GM13976 (cell line): ENCODE measurements at places on chromosomes 4 and X.

GRCh38 chr4:121789455-121789854 is 11.7 kb upstream of the EXOSC9 start:
- no peak for DNase-seq

- no peak for DNase-seq
These were observed 13.1 kb downstream of the NAT8L start for GRCh38 chr4:2071912-2072867.

DNA sequence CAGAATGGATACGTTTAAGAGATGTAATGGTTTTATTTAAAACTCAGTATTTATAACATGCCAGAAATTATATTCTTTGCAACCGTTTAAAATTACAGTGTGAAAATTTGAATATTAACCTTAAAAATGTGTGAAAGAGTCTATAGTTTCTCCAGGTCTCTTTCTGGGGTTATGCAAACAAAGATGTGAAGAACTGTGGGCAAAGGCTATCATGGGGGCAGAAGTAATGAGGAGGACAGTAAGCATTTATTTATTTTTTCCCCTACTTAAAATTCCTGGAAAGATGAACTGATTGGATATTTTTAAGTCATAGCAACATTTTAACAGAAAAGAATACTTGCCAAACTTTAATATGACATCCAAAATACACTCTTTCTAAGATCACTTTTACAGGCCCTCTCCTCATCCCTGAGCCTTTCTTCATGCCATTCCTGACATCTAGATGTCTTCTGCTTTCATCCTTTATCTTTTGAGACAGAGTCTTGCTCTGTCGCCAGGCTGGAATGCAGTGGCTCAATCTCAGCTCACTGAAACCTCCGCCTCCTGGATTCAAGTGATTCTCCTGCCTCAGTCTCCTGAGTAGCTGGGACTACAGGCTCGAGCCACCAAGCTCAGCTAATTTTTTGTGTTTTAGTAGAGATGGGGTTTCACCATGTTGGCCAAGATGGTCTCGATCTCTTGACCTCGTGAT is 46.1 kb downstream of the TMEM131L start:
- DNase-seq, result no peak

GRCh38 chrX:100413229-100413628 is 3.2 kb upstream of the PCDH19 start:
- DNase-seq, result peak; percentile 47

DNA sequence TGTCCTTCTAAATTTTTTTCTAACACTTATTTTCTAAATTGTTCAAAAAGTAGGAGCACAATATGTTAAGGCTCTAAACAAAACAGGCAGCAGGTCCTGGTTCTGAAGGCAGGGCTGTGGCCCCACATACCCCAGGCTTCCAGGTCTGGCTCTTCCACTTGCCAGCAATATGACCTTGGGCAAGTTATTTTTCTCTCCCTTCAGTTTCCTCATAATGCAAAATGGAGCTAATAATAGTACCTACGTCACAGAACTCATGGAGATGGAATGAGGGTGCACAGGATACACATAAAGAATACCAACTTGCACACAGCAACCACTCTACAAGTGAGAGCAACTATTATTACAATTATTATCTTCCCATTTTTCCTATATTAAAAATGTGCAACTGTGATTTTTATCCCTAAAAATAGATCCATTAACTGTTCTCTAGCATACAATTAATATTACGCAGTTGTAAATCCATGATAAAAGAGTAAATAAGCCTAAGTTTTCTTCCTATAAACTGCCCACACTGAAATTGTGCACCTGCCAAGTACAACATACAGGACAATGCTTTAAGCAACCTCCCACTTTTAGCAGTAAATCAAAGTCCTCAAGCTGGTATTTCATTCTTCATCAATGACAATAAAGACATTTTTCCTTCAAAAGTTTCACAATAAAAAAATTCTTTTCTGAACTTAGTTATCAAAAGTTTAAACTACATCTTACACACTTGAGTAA is 27.0 kb downstream of the OTUD4 start:
- DNase-seq, result no peak

DNA sequence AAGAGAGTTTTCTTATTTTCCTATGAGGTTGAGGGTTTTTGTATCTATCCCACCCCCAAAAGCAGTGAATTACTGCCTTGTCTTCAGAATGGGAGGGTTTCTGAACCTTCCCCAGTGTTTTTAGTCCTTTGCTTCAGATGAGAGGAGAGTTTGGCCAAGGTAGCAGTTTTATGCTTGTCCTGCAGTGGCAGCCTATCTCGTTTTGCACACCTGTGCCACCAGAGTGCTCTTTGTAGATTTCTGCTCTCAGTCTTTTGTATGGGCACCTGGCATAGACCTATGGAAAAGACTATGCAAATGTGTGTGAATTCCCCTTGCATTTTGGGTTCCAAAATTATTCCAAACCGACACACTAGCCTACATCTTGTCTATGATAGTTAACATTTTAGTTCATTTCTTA is 5.8 kb downstream of the TBC1D19 start:
- no peak for DNase-seq

- DNase-seq, result peak; percentile 61
These were observed 27.2 kb downstream of the BST1 start for GRCh38 chr4:15729910-15730533.

GRCh38 chr4:21947791-21948346 is 703 bp downstream of the KCNIP4 start:
- no peak for DNase-seq

GRCh38 chrX:30741545-30741944 is 88.3 kb downstream of the GK start:
- DNase-seq, result no peak

- DNase-seq, result no peak
These were observed 298.0 kb upstream of the TET2 start for GRCh38 chr4:104848597-104849225.

DNA sequence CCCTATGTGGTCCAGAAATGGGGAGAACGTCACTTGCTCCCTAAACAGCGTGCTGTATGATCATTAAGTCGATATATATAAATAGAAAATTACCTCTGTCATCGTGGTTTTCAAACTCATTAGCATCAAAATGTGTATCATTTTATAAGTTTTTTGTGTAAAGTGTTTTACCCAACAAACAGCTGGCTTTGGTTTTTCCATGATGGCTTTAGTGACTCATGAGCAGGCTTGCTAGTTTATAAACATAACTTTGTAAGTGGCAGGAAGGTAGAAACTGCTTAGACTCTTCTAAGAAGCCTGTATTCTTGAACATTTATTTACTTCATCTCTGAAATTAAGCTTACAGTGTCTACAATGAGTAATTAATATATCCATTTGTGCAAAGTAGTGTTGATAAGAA is 108.4 kb upstream of the DIPK2B start:
- no peak for DNase-seq

GRCh38 chrX:111823128-111823527 is 52.9 kb upstream of the TRPC5OS start:
- peak; percentile 13 for DNase-seq

GRCh38 chr4:127997534-127998388 is 32.6 kb downstream of the ABHD18 start:
- peak; percentile 60 for DNase-seq

DNA sequence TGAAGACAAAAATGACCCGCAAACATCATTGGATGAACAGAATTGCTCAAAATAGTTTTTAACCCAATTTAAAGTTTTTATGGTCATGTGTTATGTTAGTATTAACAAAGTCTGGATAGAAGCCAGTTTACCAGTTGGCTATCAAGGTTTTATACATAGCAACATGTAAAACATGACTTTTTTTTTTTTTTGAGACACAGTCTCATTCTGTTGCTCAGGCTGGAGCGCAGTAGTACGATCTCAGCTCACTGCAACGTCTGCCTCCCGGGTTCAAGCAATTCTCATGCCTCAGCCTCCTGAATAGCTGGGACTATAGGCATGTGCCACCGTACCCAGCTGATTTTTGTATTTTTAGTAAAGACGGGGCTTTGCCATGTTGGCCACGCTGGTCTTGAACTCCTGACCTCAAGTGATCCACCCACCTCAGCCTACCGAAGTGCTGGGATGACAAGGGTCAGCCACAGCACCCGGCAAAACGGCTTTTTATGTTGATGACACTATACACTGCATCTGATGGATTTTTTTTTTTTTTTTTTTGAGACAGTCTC is 3.4 kb downstream of the SAT1 start:
- no peak for DNase-seq

DNA sequence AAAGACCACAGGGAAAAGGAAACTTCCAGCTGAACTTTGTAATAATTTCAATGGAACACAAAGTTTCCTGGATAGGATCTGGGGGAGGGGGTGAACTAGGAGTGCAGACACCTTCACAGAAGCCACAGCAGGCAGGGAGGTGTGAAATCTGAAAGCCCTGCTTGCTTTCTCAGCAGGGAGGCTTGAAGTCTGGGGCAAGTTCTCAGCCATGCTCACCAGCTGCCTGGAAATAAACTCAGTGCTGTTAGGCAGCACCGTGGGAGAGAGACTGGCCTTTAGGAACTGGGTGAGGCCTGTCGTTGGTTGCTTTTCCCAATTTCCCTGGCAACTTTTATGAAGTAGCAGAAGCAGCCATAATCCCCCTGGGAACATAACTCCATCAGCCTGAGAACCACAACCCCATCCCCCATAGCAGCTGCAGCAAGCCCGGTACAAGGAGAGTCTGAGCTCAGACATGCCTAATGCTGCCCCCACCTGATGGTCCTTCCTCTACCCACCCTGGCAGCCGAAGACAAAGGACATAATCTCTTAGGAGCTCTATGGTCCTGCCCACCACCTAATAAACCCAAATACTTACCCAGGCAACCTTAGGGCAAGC is 39.2 kb upstream of the NMU start:
- no peak for DNase-seq

- no peak for DNase-seq
These were observed 15.6 kb downstream of the PGK1 start for GRCh38 chrX:78119521-78120227.

DNA sequence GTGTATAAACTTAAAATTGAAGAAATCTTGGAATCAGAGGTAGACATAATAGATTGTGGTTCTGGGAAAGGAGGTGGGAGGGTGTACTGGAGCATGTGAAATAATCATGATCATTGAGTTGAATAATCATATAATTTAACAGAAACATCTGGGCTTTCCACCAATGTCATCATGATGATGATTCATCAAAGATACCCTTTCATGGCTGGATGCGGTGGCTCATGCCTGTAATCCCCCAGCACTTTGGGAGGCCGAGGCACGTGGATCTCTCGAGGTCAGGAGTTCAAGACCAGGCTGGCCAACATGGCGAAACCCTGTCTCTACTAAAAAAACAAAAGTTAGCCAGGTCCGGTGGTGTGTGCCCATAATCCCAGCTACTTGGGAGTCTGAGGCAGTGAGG is 6.7 kb upstream of the RUFY3 start:
- no peak for DNase-seq

GRCh38 chr4:168360271-168360670 is 41.7 kb upstream of the DDX60 start:
- DNase-seq, result no peak

DNA sequence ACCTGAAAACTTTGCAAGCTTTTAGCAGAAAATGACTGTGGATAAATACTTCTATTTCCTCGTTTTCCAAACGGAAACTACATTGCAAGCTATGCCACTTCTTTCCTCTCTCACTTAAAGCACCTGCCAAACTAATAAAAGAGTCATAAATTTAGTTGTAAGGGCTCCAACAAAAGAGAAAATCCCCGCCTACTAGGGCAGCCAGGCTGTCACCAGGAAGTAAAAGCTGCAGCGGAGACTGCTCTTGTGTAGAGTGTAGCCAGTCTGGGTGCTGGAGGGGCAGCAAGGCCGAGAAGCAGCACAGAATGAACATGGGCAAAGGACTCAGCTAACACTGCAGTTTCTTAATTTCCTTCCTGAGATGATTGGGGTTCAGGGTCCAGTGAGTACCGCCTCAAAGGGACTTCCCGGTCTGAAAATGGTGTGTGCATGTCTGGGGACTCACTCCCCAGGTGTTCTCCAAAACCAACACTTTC is 89.3 kb upstream of the MAML3 start:
- DNase-seq, result peak; percentile 42

DNA sequence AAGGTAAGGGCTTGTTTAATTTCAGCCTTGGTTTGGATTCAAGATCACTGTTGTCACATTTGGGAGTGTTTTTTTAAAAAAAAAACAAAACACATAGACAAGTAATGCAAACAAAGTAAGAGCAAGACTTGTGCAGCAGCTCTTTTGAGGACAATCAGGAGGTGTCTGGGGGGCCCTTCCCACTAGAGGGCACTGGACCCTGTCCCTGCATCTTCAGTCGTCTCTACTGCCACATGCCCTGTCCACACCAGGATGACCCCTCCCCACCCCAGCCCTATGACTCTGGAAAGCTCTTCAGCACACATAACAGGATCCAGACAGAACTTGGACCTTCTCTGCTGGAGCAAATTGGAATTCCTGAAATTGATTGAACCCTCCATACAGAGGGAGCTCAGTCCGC is 71.0 kb downstream of the USP46 start:
- DNase-seq, result peak; percentile 35

DNA sequence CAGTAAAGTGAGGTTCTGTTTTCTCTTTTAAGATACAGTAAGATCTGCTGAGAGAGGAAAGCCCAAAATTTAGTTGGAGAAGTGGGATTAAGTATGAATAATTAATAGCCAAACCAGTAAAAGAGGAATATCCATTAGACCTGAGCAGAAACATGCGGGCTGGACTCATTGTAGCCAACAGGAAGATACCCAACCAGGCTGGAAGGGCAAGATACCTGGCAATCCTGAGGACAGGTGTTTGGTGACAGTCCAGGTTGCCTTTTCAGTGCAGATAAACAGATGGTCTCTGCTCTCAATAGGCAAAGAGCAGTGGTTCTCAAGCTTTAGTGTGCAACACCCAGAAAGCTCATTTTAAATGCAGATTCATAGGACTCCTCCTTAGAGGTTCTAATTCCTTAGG is 980.8 kb upstream of the GRID2 start:
- DNase-seq, result no peak

GRCh38 chrX:48782795-48783194 is 3.6 kb upstream of the GATA1 start:
- no peak for DNase-seq

- no peak for DNase-seq
These were observed 28.5 kb downstream of the TBCK start for GRCh38 chr4:106287353-106287969.

DNA sequence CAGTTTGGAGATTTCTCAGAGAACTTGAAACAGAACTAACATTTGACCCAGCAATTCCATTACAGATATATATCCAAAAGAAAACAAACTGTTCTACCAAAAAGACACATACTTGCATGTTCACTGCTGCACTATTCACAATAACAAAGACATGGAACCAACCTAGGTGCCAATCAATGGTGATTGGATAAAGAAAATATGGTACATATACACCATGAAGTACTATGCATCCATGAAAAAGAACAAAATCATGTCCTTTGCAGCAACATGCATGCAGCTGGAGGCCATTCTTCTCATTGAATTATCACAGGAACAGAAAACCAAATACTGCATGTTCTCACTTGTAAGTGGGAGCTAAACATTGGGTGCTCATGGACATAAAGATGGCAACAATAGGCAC is 47.6 kb upstream of the LNX1 start:
- no peak for DNase-seq

- no peak for DNase-seq
These were observed 73.1 kb upstream of the FMR1 start for GRCh38 chrX:147838465-147839131.

GRCh38 chr4:62344474-62344873 is 1144.3 kb downstream of the ADGRL3 start:
- DNase-seq, result no peak
